HAP-1 (cell line): ENCODE measurements at places on chromosomes 4 and X.

- no peak for DNase-seq
These were observed 467.7 kb downstream of the NKX6-1 start for GRCh38 chr4:84031401-84031800.

DNA sequence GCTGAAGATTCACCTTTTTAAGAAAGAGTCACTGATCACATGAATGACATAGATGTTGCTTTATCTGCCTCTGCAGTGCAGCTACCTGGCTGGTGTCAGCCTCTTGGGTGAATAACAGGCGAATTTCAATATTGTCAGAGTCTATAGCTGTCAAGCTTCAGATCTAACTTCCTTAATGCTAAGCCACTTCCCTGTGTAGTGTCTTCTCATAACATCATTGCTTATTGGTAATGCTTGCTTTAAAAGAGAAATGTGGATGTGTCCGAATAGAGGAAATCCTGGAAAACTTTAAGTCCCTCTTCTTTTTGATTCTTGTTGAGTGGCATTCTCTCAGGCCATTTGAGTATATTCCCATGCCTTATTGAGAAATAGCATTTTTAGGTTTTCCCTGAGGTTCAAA, 7.3 kb upstream of the IGFBP7 start:
- no peak for DNase-seq

DNA sequence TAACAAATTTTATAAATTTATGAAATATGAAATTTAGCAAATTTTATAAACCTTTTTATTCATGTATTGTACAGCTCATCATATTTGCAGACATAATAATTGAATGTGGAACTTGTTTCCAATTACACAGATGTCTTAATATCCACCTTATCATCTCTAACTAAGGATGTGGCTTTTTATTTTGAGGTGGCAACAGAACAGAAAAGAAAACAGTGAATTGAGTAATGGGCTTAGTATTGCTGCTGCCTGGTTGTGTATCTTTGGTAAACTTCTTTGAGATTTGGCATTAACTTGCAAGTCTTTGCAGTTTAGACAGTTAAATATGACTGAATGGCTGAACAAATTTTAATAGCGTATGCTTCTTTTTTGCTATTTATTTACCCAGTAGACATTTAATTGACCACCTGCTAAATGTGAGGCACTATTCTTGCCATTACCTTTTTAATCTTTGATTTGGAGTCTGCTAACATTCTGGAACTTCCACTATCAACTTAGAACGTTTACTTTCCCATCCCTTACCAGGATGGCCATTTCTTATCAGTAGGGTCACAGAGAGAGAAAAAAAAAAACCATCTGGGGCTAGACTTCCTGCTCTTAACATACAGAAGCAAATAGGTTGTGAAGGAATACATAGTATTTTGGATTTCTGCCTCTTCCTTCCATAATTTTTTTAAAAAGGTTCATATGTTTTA, 44.8 kb downstream of the CLCN3 start:
- no peak for DNase-seq

- no peak for DNase-seq
These were observed 448.9 kb downstream of the MAGEB5 start for GRCh38 chrX:26664919-26665318.

- peak; percentile 76 for DNase-seq
These were observed 62.4 kb upstream of the PDLIM3 start for GRCh38 chr4:185597532-185598188.

DNA sequence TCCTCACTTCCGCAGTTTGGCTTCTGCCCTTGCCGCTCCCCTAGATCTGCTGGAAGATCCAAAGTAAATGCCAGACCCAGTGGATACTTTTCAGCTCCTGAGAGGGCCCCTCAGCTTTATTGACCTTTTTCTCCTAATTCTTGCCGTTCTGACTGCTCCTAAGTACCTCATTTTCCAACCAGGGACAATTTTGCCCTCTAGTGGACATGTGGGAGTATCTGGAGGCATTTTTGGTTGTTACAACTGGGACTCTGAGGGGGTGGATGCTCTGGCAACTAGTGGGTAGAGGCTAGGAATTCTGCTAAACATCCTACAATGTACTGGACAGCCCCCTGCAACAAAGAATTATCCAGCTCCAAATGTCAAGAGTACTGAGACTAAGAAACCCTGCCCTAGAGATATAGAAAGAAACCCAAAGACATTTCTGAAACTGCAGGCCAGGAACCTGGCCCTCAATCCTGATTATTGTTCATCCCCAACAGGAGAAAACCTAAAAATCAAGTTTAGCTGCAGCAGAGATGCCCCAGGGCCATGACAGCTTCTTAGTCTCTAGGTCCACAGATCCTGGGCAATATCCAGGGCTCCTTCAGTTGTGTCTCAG, 3.4 kb downstream of the TEX13B start:
- peak; percentile 44 for DNase-seq

GRCh38 chrX:140508958-140509357, 4.1 kb upstream of the SOX3 start:
- DNase-seq: no peak
